ENCODE measurements at places on chromosomes 16 and 17. TPM values are rescaled to one million over a fixed set of nuclear protein-coding genes. Genes with fewer than 3 reads are reported as not detected.

KRTAP2-1 gene
- polyA plus RNA-seq: not detected

- DNase-seq: no peak
These were observed 7.1 kb upstream of the CNP start for GRCh38 chr17:41959336-41960095.

DNA sequence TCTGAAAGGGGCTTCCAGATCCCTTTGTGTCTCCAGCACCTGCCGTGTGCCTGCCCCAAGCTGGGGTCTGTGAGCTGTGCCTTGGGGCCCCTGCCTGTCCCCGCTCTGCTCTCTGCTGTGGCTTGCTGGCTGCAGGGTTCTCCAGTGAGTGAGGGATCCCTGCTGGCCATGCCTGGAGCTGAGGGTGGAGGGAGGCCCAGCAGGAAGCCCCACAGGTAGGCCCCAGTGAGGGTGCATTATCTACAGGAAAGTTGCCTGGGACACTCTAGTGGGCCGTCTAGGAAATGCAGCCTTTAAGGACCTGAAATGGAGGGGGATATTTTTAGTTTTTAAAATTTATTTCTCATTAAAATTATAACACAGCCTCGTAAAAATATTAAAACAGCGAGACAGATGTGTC is 50.9 kb downstream of the JPH3 start:
- DNase-seq: no peak

DNA sequence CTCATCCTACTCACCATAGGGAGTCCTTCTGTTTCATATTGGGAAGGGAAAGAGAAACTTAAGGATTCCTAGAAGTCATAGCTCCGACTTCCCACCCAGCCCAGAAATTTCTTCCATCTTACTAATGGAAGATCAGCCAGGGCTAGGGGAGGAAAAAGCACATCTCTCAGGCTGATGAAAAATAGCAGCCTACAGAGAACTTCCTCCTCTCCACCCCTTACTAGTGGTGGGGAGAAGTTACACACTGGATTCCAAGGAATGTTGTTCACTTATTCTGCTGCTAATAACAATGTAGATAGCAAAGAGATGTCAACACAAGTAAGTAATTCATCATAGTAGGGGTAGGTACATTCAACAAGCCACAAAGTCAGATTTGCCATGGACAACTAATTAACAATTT is 94.4 kb downstream of the SPACA3 start:
- DNase-seq: no peak

All from left kidney (tissue), 8 donors.